SHP77 treated with DMSO at 0.1 percent for 48 hours (cell line): ENCODE measurements at places on chromosomes 1 and 21.
A peak's percentile ranks its signal among the peaks of the same experiment; 100 is the strongest.

GRCh38 chr1:190416239-190416638, 61.4 kb downstream of the BRINP3 start:
- DNase-seq, result no peak

- no peak for DNase-seq
These were observed 76.8 kb upstream of the ANGPTL1 start for GRCh38 chr1:178947677-178947981.

DNA sequence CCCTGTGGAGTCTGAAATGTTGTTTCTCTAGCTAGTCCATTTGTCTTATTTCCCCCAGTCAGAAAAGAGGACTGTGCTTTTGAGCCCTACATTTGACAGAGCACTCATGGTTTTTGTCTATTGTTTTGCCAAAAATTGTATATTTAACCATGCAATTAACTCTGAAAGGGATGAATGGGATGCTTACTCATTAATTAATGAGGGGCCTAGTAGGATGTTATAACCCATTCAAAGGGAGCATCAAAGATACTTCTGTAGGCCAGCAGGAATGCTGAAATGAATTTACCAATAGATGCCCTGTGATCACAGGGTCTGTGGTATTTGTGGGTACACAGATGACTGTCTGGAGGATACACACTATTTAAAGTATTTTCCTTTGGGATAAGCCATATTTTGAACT, 147.7 kb downstream of the FCRL5 start:
- no peak for DNase-seq

GRCh38 chr1:61254634-61255357, 172.4 kb downstream of the NFIA start:
- DNase-seq, result no peak

DNA sequence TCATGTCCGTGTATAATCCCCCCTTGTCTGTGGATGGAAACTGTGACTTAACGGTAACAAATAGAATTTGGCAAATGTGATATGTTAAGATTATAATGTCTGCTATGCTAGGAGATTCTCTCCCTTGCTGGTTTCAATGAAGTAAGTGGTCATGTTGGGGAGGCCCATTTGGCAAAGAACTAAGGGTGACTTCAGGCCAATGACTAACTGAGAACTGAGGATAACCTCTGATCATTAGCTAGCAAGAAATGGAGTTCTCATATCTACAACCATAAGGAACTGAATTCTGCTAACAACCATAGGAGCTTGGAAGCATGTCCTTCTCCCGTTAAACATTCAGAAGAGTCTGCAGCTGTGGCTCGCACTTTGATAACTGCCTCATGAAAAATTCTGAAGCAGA, 2.3 kb downstream of the IFI44L start:
- DNase-seq, result no peak

- no peak for DNase-seq
These were observed 2.0 kb downstream of the VSIG8 start for GRCh38 chr1:159860456-159860855.

DNA sequence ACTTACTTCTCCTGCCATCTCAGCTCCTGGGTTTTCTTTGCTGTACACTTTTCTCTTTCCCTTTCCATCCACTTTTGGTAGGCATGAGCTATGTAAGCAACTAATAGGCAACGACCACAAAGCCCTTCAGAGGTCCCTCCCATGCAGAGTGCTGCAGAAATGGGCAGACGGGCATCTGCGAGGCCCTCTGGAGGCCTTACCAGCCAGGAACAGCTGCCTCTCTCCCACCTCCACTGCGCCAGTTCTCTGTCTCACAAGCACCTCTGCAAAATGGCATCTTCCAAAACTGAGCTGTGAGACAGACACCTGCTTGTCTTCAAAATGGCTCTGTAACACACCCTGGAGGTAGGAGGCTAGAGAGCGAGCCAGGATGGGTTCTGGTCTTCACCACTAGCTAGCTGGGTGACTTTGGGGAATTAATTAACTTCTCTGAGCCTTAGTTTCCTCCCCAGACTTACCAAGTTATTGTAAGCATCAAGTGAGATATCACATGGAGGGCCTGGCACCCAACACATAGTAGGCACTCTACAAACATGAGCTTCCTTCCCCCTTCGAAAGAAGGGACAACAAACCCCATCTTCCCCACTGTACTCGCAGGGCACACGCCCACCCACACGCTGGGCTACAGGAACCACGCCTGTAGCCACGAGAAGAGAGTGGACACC, 62.0 kb downstream of the BCAR3 start:
- DNase-seq, result peak; percentile 35

DNA sequence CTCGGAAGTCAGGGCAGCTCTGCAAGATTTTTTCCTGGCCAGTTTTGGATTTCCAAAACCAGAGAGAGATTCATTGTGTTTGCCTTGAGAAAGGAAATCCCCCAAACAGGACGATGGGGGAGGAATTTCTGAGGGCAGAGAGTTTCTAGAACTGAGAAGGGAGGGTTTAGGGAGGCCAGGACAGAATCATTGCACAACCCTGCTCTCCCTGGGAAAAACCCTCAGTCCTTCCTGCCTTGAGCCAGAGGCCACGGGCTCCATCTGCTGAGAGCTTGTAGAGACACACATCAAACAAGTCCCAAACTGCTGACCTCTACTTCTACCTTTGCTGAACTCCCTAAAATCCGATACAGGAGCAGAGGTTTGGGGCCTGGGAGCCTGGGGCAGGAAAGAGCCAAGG, 99.7 kb downstream of the NMNAT2 start:
- DNase-seq, result peak; percentile 13

- no peak for DNase-seq
These were observed 13.9 kb downstream of the SH3BP5L start for GRCh38 chr1:248811514-248812490.

DNA sequence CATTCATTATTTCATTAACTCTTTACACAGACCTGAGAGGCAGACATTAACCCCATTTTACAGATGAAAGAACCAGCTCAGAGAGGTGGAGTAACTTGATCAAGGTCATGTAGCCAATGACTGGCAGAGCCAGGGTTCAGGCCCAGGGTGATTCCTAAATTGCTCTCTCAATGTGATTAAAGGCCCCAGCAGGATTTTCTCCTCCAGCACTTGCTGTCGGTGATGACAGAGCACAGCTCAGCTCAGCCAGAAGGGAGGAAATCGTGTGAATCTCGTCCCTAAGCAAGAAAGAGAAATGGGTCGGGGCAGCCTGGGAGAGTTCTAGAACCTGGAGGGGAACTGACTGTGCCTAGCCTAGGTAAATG, 19.5 kb upstream of the RNF19B start:
- no peak for DNase-seq

DNA sequence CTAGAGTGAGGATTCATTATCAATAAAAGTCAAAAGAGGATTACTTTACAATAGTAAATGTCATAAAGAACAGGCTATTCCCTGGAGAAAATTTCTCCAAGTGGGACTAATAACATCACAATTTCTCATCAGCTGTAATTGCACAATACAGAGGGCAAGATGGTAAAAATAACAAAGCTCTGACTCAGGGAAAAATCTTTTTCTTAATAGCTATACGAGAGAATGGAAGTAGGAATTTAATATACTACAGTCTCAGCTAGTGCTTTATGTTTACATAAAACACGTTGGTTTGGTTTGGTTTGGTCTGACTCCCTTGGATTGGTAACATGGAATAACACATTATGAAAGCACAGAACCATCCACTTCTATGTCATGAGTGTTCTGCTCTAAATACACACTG, 397.6 kb downstream of the LRRIQ3 start:
- DNase-seq, result no peak

DNA sequence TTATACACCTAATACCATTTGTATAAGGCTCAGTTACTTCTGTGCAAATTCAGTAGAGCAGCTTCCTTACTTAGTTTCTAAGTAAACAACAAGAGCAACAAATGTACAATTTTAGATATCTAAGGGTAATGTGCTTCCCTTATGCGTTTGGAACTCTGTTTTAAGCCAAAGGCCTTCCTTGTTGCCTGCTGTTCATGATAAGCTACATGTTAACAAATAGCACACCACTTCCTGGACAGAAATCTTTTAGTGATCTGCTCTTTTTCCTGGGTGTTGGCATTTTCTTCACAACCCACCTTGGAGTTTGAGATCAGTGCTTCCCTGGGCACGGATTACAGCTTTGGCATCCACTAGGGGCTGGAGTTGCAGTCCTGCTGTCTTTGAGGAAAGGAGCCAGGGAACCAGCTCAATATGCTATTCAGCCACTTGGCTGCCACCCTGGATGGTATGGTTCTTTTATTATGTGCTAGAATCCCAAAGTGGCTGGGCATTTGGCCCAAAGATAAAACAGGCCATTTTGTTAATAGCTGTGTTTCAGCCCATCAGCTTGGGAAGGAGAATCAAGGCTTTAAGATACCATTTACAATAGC, 55.6 kb upstream of the ADAR start:
- DNase-seq, result no peak

DNA sequence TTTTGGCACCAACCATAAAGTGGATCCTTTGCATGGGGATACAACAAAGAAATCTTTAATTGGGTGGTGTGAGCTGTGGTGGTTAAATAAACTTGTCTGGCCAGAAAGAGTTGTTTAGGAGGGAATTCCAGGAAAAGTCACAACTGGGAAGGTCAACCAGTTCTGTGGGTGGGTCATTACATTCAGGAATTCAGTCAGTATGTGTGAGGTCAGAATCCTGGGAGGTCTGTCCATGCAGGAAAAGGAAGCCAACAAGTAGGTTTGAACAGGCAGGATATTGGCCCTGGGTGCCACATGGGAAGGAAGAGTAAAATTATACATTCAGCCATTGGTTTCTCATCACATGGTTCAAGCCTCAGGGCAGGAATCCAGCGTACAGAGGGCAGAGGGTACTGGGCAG, 162.3 kb upstream of the ADAMTS5 start:
- no peak for DNase-seq

GRCh38 chr1:42365118-42365517, 15.5 kb upstream of the RIMKLA start:
- no peak for DNase-seq

- DNase-seq, result no peak
These were observed 315.0 kb upstream of the VAMP3 start for GRCh38 chr1:7455796-7456721.

DNA sequence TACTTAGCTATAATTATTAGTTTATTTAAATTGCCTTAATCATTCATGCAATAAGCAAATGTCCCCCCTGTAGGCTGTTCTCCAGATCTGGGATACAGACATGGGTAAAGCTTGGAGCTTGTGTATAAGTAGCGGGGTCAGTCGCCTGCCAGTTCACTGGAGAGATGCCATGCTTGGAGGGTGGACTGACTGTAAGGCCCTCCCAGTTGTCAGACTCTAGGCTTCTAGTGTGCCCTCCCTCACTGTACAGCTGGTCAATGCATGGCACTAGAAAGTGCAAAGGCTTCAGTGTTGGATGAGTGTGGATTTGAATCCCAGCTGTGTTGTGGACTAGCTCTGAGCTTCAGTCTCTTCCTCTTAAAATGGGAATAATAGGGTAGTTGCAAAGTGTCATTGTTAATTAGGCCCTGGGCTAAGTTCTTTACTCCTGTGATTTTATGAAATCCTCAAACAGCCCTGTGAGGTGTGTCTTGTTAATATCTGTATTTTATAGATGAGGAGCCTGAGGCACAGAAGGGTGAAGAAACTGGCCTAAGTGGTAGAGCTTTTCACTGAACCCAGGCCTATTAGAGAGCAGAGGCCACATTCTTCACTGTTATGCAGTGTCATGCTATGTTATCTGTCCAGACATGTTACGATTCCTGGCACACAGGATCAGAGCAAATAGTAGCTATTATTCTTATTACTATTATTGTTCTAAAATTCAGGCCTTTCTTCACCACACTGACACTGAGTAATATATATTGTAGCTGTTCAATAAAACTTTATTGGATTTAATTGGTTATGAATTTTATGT, 85.9 kb downstream of the ROR1 start:
- no peak for DNase-seq

DNA sequence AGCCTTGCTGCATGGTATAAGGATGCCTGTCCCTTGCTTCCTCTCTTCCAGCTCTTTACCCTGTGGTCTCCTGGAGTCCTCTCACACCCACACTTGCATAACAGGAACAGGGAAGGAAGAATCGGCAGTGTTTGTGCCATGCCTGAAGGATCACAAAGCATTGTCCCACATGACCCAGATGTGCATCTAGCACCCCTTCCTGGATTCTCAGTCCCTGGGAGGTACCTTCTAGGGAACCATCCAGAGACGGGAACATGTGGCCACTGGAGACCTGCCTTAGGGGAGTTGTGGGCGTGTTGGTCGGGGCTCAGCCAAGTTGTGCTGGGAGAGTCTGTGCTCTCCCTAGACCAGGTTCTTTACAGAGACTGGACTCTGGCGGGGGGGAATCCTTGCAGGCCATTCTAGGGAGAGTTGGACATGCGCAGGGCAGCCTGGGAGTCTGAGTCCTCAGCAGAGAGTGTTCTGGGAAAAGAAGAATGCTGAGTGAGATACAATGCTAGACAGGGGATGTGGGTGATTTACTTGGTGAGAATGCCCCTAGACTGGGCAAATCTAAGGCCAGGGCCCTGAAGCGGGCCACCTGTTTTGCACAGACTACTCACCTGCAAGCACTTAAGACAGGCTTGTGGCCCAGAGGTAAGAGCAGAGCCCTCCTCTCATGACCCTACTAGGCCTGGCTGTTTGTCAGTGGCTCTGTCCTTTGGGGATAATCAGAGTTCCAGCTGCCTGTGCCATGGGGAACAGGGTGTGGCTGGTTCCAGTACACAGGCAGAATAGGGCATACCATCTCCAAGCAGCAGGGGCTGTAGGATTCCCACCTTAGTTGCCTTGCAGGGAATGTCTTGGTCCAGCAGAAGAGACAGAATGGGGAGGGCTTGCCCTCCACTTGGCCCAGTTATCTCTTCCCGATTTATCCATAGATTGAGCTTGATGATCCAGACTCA, 89.8 kb downstream of the MAN1C1 start:
- DNase-seq, result no peak

DNA sequence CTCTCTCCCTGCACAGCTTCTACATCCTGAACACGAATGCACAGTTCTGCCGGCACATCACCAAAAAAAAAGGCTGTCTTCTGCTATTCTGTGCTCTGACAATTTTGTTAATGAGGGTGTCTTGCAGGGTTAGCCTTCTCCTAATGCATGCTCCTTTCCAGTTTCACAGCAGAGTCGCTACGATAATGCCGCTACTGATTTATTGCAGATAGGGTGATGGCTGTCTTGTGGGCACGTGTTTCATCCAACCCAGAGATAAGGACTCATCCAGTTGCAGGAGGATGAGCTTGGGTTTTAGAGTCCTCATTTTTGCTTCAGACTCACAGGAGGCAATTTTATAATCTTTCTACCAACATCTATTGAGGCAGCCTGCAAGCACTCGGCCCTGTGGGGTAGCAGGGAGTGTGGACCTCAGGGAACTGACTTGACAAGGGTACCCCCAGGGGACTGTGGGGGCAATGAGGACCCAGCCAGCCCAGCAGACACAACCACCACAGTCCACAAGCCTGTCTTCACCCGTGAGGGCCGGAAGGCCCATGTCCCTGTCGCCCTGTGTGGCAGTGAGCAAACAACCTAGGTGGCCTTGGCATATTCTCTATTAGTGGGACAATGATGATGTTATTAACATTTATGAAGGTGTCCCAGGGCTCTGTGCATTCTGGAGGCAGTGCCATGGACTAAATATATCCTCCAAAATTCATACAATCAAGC, 15.4 kb upstream of the UTS2 start:
- DNase-seq, result no peak

GRCh38 chr1:203592156-203592555, 34.5 kb upstream of the ATP2B4 start:
- DNase-seq, result no peak
